ENCODE measurements at places on chromosomes 4 and X. TPM values are rescaled to one million over a fixed set of nuclear protein-coding genes. Genes with fewer than 3 reads are reported as not detected.

The SPATA18 gene
- 13.9 TPM for total RNA-seq

The UNC5C gene
- total RNA-seq, result 0.28 TPM

The ATP2B3 gene
- not detected for total RNA-seq

The CSAG1 gene
- not detected for total RNA-seq

The PABPC5 gene
- 1.1 TPM for total RNA-seq

The SASH3 gene
- not detected for total RNA-seq

The USP17L28 gene
- total RNA-seq, result not detected

The MSANTD1 gene
- total RNA-seq, result 0.74 TPM

The SRPX2 gene
- 29.2 TPM for total RNA-seq

The FAM120C gene
- total RNA-seq, result 3.4 TPM

The CLTRN gene
- total RNA-seq, result 0.28 TPM

The MTNR1A gene
- not detected for total RNA-seq

The PPBP gene
- total RNA-seq, result not detected

The TCEAL5 gene
- total RNA-seq, result not detected

The TASL gene
- total RNA-seq, result not detected

The TLR2 gene
- total RNA-seq, result 0.28 TPM

The ZNF630 gene
- 2.1 TPM for total RNA-seq

The ZMAT1 gene
- total RNA-seq, result 0.09 TPM

The GC gene
- not detected for total RNA-seq

The SMIM10L2A gene
- 0.28 TPM for total RNA-seq

The GPAT3 gene
- total RNA-seq, result 7.7 TPM

The NR3C2 gene
- total RNA-seq, result 1.00 TPM

The FHIP1A gene
- total RNA-seq, result 0.43 TPM

The RAB9B gene
- total RNA-seq, result 1.2 TPM

The TMEM271 gene
- not detected for total RNA-seq

The GAGE2A gene
- not detected for total RNA-seq

The ARHGAP6 gene
- total RNA-seq, result 8.7 TPM

The CXCL13 gene
- not detected for total RNA-seq

The FMR1NB gene
- total RNA-seq, result not detected

Measured in smooth muscle cell of bladder (primary cell).